ENCODE measurements at places on chromosomes 3 and 15.

GRCh38 chr3:141949399-141949798, 73.0 kb downstream of the ATP1B3 start:
- no peak for DNase-seq

DNA sequence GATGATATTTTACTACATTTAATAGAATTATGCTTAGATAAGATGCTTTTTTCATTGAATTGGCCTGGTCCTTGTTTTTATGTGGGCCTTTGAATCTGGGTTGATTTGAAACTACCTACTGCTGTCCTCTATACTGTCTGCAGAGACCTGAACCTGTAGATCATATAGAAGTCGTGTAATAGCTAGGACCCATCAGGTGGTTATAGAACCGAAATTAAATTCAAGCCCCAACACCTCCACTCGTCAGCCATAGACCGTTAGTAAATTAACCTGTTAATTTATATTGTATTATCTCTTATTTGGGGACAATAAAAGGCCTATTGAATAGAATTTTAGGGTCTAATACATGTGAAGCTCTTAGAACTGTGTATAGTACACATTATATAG, 108.4 kb downstream of the MBNL1 start:
- DNase-seq, result no peak

- no peak for DNase-seq
Measured at GRCh38 chr3:116388867-116389385, 56.4 kb downstream of the LSAMP start.

DNA sequence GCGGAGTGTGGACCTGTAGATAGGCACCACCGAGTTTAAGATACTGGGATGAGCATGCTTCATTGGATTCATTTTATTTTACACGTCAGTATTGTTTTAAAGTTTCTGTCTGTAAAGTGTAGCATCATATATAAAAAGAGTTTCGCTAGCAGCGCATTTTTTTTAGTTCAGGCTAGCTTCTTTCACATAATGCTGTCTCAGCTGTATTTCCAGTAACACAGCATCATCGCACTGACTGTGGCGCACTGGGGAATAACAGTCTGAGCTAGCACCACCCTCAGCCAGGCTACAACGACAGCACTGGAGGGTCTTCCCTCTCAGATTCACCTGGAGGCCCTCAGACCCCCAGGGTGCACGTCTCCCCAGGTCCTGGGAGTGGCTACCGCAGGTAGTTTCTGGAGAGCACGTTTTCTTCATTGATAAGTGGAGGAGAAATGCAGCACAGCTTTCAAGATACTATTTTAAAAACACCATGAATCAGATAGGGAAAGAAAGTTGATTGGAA, 29.5 kb downstream of the SYNM start:
- no peak for DNase-seq

DNA sequence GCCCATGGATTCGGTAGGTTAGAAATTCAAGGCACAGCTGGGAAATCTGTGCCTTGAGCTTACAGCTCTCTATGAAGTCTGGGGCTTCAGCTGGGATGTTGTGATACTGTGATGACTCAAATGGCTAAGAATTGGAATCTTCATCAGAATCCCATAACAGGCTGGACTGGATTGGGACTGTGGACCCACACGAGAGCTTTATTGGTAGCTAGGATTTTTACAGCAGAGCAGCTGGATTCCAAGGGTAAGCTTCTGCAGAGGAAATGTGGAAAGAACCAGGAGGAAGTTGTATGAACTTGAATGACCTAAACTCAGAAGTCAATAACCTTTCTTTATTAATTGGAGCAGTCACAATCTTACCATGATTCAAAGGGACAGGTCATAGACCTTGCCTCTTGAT, 1187.1 kb downstream of the ROBO1 start:
- no peak for DNase-seq

DNA sequence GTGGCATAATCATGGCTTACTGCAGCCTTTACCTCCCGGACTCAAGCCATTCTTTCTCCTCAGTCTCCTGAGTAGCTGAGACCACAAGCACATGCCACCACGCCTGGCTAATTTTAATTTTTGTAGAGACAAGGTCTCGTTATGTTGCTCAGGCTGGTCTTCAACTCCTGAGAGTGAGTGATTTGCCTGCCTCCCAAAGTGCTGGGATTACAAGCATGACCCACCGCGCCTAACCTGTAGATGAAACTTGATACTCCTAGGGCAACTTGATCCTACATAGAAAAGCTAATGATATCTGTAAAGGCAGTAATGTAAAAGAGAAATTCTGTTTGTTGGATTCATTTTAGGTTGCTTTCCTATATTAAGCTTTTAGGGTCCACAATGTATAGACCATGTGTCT, 391.9 kb upstream of the THRB start:
- DNase-seq, result no peak

DNA sequence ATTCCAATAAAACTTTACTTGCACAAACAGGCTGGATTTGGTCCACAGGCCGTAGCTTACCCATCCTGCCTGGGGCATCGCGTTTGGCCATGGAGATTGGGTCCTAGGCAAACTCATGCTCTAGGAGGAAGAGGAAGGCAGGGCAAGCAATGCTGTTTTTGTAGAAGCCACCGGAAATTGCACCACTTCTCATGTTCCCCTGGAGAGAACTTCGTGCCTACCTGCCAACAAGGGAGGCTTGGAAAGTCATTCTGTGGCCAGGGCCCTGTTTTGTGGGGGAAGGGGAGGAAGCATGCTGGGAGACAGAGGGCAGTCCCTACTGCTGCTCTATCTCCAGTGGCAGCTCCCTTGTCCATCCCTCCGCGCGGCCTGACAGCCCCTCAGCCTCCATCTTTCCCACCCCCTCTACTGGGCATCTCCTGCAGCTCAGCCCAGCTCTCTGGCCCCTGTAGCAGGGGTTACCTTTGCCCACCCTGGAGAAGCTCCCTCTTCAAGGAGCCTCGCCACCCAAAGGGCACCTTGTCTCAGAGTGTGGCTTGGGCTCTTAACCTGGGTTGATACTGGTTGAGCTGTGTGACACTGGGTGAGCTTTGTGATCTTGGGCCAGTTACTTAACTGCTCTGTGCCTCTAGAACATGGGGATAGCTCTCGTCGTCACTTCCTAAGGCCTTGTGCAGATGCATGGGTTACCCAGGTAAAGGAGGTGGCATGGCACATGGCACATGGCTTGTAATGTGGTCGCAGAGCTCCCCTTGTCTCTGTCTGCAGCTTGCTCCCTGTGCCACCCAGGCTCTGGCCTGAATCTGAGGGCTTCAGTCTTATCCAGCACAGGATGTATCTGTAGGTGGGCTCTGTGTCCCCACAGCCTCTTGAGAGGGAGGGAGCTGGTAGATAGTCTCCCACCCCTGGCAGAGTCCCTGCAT, 6.1 kb downstream of the ABTB1 start:
- DNase-seq, result no peak

GRCh38 chr3:25462495-25462894, 34.4 kb downstream of the RARB start:
- DNase-seq, result no peak

DNA sequence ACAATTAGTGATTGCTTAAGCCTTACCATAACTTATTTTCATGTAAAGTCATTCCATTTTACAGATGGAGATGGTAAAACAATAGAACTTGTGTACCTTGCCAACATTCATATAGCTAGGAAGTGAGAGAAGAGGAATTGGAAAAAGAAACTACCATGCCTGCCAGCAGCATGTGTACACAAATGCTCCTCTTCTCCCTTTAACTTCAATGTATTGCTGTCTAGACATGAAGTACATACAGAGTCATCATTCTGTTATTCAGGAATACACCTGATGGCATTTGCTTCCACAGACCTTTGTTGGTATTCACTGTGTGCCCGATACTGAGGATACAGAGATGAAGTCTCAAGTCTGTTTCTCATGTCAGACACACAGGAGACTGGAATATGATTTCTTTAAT, 7.1 kb upstream of the TMEM207 start:
- no peak for DNase-seq

DNA sequence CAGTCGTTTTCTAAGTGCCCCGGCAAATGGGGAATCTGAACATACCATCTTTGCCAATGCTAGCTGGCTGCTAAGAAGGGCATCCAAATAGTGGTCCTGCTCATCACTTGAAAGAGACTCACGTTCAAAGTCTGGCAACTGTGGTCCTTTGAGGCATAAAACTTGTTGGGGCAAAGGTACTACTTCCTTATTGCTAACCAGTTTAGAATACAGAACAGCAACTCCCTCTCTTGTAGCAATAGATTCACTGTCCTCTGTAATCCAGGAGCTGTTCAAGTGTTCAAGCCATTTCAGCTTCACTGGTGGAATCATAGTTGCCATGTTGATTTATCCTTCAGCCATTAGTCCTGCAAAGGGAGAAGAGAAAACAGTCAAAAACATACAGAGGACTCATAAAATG, 58.4 kb downstream of the HERC1 start:
- no peak for DNase-seq

DNA sequence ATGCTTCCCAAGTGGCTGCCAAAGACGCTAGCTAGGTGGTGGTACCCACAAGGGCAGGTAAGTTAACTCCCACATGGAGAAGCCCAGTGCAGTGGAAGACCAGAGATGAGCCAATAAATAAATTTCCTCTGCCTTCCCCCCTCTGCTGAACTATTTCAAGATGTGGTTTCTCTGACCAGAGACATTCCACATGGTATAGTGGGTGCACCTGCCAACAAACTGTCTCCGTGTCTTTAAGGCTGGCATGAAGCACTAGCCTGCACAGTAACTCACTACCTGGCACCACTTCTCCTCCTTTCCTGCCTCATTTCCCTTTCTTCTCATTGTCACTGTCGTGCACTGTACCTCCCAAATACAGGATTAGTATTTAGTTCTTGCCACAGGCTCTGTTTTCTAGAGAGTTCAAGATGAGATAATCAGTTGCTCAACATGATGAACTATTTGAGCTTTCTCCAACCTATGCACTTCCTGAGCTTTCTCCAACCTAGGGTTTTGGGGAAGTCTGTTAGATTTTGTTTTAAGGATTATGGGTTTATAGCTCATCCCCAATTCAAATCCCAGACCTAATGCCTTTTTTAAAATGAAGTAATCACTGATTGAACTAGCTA, 8.4 kb upstream of the CRTAP start:
- no peak for DNase-seq

GRCh38 chr15:77247116-77247515, 172.8 kb downstream of the PEAK1 start:
- no peak for DNase-seq

DNA sequence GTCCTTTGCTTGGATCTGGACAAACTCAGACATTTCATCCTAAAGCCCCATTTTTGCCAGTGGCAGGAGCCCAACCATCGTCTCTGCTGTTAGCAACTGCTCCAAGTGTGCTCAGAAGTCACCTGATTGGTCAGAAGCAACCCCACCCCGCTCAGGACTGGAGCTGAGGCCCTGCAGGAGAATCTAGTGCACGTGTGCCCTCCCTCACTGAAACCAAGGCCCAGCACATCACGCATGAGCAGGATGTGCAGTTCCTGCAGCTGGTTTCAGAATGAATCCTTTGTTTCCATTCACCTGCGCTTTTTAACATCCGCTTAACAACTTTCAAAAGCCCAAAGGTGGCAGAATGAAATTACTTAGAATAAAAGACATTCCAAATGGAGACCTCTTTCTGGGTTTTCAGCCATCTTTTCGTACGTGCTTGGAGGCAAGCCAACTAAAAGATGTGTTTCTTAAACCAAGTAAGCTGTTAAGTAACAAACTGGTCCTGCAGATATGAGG, 81.2 kb downstream of the SRGAP3 start:
- DNase-seq, result peak; percentile 79
